ENCODE measurements at places on chromosomes 1 and 21. TPM values are rescaled to one million over a fixed set of nuclear protein-coding genes. Genes with fewer than 3 reads are reported as not detected.

GRCh38 chr1:211722277-211723175, 47.1 kb upstream of the NEK2 start:
- DNase-seq, result no peak

DNA sequence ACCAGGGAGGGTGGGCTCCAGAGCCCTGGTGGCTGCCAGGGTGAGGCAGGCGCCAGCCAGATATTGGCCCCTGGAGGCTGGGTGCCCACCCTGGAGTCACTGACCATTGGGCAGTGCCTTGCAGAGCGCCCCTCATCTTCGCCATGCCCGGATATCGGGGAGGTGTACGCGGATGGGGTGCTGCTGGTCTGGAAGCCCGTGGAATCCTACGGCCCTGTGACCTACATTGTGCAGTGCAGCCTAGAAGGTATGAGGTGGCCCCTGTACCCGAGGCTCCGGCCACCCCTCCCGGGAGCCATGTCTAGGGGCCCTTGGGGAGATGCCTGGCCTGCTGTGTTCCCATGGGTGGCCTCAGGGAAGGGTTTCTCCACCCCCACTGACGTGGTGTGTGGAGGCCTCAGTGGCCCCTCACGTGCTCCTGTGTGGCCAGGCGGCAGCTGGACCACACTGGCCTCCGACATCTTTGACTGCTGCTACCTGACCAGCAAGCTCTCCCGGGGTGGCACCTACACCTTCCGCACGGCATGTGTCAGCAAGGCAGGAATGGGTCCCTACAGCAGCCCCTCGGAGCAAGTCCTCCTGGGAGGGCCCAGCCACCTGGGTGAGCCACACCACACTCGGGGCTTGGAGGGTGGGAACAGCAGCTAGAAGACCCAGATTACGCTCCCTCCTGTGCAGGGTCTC, 30.9 kb downstream of the TRIM11 start:
- DNase-seq, result peak; percentile 25

DNA sequence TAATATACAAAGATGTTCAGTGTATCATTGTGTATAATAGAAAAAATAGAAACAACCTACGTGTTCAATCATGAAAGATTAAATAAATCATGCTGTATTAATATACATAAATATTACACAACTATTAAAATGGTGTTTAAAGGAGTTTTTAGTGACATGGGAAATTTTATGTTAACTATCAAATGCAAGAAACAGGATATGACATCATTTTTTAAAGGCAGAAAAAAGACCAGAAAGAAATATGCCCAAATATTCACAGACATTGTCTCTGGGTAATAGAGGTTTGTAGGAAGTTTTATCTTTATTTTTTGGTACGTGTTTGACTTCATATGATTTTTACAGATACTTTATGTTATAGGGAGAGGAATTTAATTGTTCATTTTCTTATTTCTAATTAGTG, 34.0 kb downstream of the NPHS2 start:
- DNase-seq, result no peak

GRCh38 chr1:86448670-86449069, 20.1 kb upstream of the CLCA1 start:
- DNase-seq, result no peak

DNA sequence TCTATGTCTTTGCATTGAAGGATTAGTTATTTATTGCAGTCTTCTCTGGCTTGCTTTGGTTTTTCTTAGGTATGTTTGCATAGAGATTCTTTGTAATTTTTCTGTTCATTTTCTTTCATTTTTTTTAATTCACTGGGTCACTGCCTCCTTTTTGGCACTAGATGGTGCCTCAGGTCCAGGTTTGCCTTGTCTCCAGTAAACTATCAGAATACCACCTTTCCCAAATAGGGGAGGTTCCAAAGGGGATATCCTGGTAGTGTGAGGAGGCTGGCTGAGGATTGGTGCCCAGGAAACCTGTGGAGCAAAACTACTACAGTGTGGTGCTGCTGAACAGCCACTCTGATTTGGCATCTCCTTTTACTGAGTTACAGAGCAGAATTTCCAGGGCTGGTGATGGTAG, 257.1 kb downstream of the KCTD3 start:
- no peak for DNase-seq

GRCh38 chr1:43522776-43523480, 7.8 kb upstream of the PTPRF start:
- no peak for DNase-seq

GRCh38 chr1:200359610-200360163, 50.1 kb downstream of the ZNF281 start:
- DNase-seq, result no peak

DNA sequence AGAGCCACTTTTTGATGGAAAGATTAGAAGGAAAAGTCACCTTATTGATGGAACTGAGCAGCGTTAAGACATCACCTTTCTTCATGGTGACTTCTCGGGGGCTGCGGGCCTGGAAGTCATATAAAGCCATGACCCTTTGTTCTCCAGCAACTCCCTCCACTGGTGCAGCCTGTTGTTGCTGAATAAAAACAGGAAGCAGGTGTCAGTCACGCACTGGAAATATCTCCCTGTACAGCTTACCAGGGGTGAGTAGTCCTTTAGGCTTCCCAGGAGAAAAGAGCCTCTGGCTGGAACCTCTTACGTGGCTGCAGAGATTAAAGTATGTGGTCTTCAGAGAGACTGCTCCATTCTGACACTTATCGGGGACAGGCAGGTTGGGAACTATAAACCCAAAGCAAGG, 31.9 kb downstream of the SPTA1 start:
- no peak for DNase-seq

- no peak for DNase-seq
These were observed 350.6 kb upstream of the NCAM2 start for GRCh38 chr21:20647607-20648006.

GRCh38 chr1:173302890-173303829, 96.0 kb upstream of the TNFSF4 start:
- no peak for DNase-seq

DNA sequence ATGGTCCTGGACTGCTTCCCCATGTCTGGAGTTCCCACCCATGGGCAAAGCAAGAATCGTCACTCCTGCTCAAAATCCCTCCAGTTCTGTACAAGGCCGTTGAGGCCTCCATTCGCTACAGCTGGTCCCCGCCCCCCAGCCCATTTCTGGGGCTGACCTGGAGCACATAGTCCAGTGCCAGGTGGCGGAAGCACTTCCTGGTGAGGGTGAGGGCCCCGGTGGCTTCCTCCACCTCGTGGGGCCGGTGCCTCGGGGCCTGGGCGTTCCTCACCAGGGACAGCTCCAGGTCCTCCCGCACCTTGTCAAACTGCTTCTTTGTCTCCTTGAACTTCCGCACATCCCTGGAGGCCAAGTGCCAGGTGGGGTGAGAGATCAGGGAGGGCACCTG, 7.4 kb downstream of the ACAP3 start:
- no peak for DNase-seq

- no peak for DNase-seq
These were observed 14.6 kb downstream of the KIF17 start for GRCh38 chr1:20703124-20703756.

DNA sequence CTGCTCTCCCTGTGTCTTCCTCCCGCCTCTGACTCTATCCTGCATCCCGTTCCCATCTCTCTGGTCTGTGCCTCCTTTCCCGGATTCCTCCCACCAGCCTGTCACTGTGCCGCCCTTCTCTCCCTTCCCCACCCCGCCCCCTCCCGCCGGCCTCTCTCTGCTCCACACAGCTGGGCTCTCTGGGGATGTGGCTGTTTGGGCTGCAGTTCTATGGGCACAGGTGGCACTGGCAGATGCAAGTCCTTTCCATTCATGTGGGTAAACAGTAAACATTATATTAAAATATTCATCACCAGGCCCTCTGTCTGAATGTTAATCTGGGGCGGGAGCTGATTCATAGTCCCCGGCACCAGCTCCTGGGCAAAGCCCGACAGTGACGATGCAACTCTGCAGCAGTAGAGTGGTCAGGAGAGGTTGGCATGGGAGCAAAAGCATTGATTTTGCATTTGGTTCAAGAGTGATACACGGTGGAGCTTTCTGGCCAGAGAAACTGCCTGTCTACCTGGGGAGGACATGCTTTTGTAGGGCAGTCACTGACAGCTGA, 249.3 kb downstream of the TNR start:
- DNase-seq, result no peak

GRCh38 chr1:62790716-62791115, 6.8 kb downstream of the ATG4C start:
- no peak for DNase-seq

DNA sequence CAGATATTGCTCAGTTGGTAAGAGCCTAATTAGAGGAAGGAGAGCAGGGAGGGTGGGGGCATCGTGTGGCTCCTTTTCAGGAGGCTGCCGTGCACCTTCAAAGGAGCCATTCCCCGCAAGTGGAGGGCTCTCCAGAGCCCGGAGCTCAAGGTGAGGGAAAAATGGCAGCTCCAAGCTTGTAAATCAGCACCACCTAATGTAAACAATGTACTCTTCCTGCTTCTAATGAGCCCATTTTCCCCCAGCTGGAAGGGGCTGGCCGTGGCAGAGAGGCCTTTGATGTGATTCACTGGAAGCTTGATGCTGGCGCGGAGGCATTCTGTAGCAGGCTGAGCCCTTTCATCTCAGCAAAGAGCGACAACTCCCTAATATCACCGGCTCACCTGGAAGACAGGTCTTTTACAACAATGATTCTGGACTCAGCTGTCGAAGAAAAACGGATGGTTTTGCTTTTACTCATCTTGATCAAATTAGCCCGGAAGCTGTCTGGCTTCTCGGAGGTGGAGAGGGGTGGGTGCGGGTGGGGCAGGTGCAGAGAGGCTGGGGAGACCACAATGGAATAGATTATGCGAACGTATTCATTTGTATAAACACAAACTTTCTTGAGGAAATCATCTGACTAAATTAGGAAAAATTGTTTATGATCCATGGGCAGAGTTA, 112.5 kb downstream of the RRAGC start:
- no peak for DNase-seq

GRCh38 chr1:186735463-186735862, 55.2 kb upstream of the PTGS2 start:
- DNase-seq, result no peak

DNA sequence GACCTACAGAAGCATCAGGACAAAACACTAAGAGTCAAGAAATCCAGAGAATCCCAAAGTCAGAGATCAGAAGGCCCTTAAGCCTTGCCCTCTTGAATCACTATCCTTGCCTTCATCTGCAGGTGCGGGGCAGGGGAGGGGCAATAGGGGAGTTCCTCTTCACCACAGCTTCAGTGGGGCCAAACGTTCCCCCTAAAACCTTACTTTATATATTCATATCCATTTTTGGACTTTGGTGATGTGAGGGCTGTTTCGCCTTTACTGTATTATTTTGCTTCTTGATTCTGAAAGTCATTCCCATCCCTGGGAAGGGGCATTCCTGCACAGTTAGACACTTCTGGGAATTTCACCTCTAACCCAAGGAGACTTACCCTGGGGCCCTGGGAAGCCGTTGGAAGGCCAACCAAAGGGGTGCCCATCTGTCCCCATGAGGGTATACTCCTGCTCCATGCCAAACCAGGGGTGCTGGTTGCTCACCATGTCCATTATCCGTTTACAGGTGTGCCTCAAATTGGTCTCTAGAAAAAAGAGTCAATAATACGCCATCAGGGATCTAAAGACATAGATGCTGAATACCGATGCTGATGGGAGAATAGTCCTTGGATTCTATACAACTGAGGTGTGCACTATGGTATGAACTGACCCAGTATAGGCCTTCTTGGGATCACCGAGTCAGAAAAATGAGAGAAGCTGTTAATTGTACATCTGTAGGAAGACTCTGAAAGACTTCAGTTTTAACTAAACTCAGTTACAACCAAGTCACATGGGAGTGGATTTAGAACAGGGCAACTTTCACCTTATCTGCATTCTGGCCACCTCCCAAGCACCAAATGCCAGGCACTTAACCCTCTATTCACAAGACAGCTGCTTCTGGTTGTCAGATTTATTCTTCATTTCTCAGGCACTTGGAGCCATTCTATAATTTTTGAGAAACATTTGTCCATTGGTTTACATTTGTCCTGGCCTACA, 5.4 kb downstream of the GLUL start:
- DNase-seq, result no peak

DNA sequence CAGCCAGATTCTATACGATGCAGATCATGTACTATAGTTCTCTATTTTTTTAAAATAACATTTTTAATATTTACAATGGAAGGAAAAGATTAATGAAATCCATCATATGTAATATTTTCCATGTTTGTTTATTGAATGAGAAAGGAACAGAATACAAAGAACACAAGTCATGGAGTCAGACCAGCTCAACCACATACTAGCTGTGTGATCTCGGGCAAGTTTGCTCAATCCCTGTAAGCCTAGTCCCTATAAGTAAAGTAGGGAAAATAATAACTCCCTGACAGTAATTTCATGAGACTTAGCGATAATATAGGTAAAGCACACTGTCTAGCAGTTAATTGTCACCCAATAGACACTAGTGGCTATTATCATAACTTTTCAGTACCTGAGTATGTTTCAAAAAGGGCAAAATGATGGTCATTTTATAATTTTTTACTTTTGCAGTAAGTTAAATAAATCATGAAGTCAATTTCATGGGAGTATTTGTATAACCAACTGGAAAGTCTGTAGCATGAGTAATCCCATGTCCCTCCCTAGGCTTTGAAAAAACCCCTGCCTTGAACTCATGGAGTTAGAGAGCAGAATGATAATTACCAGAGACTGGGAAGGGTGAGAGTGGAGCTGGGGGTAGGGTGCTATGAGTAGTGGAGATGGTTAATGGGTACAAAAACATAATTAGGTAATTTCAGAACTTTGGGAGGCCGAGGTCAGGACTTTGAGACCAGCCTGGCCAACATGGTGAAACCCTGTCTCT, 37.0 kb upstream of the EPS15 start:
- DNase-seq, result no peak

- no peak for DNase-seq
These were observed 177.3 kb upstream of the TMEM51 start for GRCh38 chr1:14976256-14976655.

DNA sequence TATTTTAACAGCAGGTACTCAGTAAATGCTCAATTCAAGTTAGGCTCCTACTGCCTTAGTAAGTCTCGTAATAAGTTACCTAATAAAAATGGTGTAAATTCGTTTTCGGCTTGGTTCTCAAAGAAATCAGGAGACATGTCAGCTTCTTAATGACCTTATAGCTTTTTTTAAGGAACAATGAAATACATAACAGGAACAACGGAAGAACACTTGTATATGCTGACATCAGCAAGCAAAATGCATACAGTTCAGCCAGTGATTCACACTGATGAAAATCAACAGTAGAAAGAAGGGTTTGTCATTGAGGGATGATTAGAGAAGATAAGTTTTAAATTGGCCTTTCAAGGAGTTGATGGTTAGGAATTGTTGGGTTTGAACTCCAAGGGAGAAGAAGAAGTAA, 13.3 kb downstream of the RPTN start:
- no peak for DNase-seq

- DNase-seq, result no peak
These were observed 32.1 kb upstream of the OPRD1 start for GRCh38 chr1:28779751-28780408.

The HES2 gene
- 0.24 TPM for total RNA-seq

The MCOLN2 gene
- total RNA-seq, result 0.31 TPM

The RAB3B gene
- 2.9 TPM for total RNA-seq

The FCMR gene
- total RNA-seq, result 0.60 TPM

The IRF6 gene
- 5.4 TPM for total RNA-seq

The IFNLR1 gene
- total RNA-seq, result 2.4 TPM

The OR10Z1 gene
- total RNA-seq, result not detected

The FAM167B gene
- total RNA-seq, result 4.3 TPM

The TRIM67 gene
- total RNA-seq, result not detected

The CCDC181 gene
- total RNA-seq, result 7.2 TPM

The MAP7D1 gene
- total RNA-seq, result 90.8 TPM

The HNRNPCL2 gene
- total RNA-seq, result not detected

The C1orf87 gene
- total RNA-seq, result not detected

The OXCT2 gene
- total RNA-seq, result 4.3 TPM

The RHBDL2 gene
- 0.10 TPM for total RNA-seq

The PSMB2 gene
- total RNA-seq, result 39.8 TPM

The DIO1 gene
- not detected for total RNA-seq

The OR2L8 gene
- total RNA-seq, result not detected

The ID3 gene
- total RNA-seq, result 274 TPM

All from ovary (tissue), 10 donors.